ENCODE measurements at places on chromosomes 2 and 18.
A peak's percentile ranks its signal among the peaks of the same experiment; 100 is the strongest.

GRCh38 chr2:176781570-176782217, 430.9 kb upstream of the HNRNPA3 start:
- no peak for DNase-seq

DNA sequence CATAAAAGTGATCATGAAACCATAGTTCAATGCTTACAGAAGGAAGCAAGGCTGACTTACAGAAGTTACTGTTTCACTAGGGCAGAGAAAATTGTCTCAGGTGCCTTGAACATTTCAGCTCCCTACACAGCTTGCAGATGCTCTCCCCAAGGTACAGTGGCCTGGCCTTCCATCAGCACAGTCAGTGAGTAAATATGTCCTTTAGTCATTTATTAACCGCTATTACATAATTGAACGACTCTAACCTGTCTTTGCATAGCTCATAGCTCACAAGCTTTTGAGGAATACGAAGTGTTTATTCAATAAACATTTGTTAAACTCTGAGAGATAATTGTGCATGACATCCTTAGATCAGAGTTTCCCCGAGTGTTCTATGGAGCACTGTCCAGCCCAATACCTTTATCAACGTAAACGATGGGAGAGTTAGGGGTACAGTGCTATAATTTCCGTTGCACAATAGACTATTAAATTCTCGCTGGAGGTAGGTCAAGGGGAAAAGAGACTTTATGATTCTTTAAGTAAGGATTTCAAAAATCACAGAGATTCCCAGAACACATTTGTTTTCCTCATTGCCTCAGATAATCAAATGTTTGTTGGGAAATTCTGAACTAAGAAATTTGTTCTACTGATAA, 677.8 kb downstream of the TSN start:
- no peak for DNase-seq

- DNase-seq, result no peak
Measured at GRCh38 chr2:136359121-136359965, 241.4 kb upstream of the CXCR4 start.

- DNase-seq, result peak; percentile 51
Measured at GRCh38 chr2:27754138-27754588, 17.4 kb upstream of the MRPL33 start.

GRCh38 chr2:144350151-144350802, 169.6 kb downstream of the ZEB2 start:
- DNase-seq, result no peak

DNA sequence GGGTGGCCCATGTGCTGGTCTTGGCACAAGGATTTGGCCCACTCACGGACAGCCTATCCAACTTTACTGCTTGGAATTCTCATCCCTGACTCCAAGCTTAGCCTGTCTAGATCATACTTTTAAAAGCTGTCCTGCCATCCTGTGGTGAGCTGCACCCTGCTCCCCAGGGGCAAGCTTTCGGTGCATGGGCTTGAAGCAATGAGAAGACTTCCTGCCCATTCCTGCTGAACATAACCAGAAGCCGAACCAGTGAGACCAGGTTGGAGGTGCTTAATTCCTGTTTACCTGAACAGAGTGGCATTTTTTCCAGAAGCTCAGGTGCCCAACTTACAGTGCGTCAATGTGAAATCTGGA, 154.5 kb downstream of the ANTXR1 start:
- no peak for DNase-seq

DNA sequence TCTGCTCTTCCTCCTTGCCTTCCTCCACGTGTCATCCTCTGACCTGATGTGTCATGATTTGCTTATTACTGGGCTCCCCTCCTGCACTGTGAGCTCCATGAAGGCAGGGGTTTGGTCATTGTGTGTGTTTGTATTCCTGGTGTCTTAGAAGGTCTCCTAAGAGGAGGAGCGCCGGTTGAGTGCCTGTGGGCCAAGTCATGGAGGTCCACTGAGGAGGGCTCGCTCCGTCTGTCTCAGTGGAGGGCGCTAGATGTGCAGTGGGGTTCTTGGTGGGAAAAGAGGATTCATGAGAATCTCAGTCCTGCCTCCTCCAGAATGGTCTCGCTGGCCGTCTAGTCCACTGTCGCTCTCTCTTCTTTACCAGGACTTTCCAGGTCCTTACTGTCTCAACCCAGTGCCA, 100.2 kb downstream of the VWA3B start:
- DNase-seq, result no peak

- no peak for DNase-seq
Measured at GRCh38 chr2:238943338-238944067, 95.6 kb downstream of the TWIST2 start.

- no peak for DNase-seq
Measured at GRCh38 chr18:50590593-50590992, 30.7 kb downstream of the MAPK4 start.

DNA sequence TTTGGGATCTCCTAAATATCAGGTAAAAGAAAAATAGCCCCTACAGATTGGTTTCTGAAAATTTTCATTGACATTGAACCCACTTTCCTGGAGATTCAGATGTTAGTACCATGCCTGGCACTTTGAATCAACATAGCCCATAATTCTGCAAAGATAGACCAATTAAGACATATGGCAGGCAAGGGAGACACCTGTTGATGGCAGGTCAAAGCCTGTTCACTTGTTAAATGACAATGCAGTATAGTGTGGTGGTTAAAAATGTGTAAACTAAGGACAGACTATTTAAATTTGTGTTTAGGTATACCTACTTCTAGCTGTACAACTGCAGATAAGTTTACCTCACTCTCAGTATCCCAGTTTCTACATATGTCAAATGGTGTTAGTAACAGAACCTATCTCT, 178.1 kb upstream of the MMADHC start:
- no peak for DNase-seq

DNA sequence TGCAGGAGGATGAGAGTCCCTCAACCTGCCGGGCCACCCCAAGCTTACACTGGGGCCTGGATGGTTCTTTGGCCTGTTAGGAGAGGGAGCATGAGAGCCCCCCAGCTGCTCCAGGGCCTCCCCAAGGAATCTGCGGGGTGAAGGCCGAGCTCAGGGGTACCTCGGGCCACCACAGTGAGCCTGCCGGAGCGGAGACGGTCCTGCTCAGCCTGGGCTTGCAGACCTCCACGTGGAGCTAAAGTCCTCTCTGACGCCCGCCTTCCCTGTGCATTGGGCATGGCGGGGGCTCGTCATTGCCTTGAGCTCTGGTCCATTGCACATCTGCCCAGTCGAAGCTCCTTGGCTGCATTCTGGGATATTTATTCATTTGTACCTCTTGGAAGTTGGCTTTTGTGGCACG, 62.7 kb downstream of the ASB1 start:
- DNase-seq, result no peak

DNA sequence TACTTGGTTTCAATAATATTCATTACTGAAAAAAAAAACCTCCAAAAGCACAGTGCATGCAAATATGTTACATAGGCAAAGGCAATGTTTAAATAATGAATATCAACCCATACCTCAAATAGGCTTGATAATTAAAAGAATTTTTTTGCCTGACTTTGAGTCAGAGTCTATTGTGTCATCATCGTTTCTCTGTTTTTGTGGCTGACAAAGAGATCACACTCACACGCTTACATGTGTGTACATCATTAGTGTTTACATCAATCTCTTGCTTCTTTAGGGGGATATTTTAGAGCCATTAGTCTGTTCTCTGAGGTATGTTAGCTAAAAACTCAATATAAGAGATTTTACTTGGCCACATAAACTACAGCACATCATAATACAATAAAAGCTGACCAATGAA, 150.3 kb upstream of the MMADHC start:
- DNase-seq, result no peak

DNA sequence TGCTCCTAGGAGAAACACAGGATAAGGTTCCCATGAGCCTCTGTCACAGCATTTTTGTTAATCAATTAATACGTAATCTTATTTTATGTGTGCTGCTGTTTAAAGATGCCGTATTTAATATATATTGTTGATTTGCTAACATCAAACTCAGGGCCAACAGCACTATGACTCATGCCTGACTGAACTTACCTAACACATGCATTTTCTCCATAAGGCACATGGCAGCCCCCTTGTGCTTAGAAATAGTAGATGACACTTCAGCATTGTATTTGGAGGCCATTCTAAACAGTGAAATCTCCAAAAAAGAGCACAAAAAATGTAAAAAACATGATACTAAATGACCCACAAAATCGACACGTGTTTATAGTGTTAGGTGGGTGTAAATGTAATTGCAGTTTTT, 314.8 kb downstream of the MYCN start:
- no peak for DNase-seq
